Activated CD4-positive, alpha-beta T cell treated with anti-CD3 and anti-CD28 coated beads, Interleukin-2, amount 10 ng/mL, durations not matched to agents 7 days and 5 days (primary cell): ENCODE measurements at places on chromosomes 7 and 10. TPM values are rescaled to one million over a fixed set of nuclear protein-coding genes. Genes with fewer than 3 reads are reported as not detected.

Gene ACSM6
- total RNA-seq = not detected

Gene EPDR1
- total RNA-seq = 0.87 TPM

Gene LRRC4
- not detected for total RNA-seq

Gene DDX56
- total RNA-seq = 84.9 TPM

Gene VTI1A
- 41.5 TPM for total RNA-seq

Gene SPDYE11
- not detected for total RNA-seq

Gene GPR141
- not detected for total RNA-seq

Gene PTN
- total RNA-seq = not detected

- no peak for DNase-seq
- H3K36me3 ChIP-seq = no peaks in the 10 kb centered on the region
- no peaks in the 10 kb centered on the region for H3K27me3 ChIP-seq
- no peak overlapping the region for H3K4me3 ChIP-seq
- no peak overlapping the region for H3K27ac ChIP-seq
- H3K4me1 ChIP-seq = no peaks in the 10 kb centered on the region
These were observed 71.7 kb downstream of the PPP1R17 start for GRCh38 chr7:31758755-31759154.

DNA sequence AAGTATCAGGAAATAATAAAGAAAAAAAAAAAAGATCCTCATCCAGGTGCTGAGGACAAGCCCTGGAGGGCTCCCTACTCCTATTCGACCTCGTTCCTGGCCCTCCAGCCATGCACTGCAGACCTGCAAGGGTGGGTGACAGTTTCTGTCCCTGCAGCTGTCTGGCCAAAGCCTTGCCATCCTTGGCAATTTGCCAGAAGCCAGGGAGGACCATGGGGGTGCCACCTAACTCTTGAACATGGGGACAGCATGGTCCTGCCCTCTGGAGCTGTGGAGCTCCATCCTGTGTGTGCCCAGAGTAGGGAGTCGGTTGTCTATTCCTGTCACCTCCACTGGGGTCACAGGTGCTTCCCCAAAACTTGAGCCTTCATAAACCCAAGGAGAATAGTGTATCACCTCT lies 27.8 kb downstream of the DMBT1 start:
- no peaks in the 10 kb centered on the region for H3K27me3 ChIP-seq
- no peak overlapping the region for H3K27ac ChIP-seq
- no peak for DNase-seq
- H3K4me1 ChIP-seq = no peaks in the 10 kb centered on the region
- H3K36me3 ChIP-seq = no peaks in the 10 kb centered on the region

- peaks cover 13% of the 10 kb centered on the region for H3K4me1 ChIP-seq
- DNase-seq = no peak
- H3K4me3 ChIP-seq = no peak overlapping the region
- no peaks in the 10 kb centered on the region for H3K27me3 ChIP-seq
- no peak overlapping the region for H3K27ac ChIP-seq
These were observed 3.3 kb downstream of the AVPI1 start for GRCh38 chr10:97683556-97684367.

GRCh38 chr10:132249226-132249724 lies 58.5 kb downstream of the STK32C start:
- DNase-seq = no peak
- H3K27ac ChIP-seq = no peak overlapping the region
- H3K4me1 ChIP-seq = peaks cover 1% of the 10 kb centered on the region
- H3K27me3 ChIP-seq = no peaks in the 10 kb centered on the region
- H3K36me3 ChIP-seq = no peaks in the 10 kb centered on the region

- no peak overlapping the region for H3K27ac ChIP-seq
- H3K4me1 ChIP-seq = peaks cover 2% of the 10 kb centered on the region
- DNase-seq = no peak
- no peak overlapping the region for H3K4me3 ChIP-seq
These were observed 20.6 kb downstream of the IMPDH1 start for GRCh38 chr7:128389085-128389617.

DNA sequence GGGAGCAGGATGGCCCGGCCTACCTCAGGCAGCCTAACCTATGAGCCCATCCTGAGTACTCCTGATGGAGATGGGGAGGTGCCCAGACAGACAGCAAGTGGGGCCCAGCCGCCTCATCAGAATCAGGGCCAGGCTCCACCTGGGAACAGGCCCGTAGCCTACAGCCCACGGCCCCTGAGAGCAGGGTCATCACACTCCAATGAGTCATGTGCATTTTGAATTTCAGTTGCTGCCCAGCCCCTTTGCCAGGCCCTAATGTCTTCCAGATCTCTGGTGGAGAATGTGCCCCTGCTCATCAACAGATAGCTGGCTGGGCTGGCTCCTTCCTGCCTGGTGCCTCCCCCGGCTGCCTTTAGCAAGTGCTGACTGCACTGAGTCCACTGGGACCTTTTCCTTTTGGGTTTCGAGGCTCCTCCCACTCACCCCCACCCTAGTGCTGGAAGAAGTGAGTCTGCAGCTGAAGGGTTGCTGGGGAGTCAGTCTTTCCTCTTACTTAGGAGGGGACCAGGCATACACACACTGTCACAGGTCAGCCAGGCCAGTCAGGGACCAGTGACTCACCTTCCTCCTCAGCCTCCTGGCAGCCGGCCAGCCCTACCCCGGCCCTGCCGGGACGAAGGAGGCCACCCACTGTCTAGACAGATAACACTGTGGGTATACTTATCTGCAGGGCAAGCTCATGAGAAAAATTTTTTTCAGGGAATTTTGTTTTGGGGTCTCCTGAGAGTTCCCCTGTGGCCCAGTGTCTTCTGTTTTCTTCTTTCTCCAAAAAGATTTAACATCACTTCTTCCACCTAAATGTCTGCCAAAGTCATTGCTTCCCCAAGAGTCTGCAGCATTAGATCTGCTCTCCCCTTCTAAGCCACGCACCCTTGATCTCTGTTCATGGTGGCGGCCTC lies 9.1 kb upstream of the ASIC3 start:
- peak overlapping the region; percentile 69 for H3K27ac ChIP-seq
- H3K27me3 ChIP-seq = no peaks in the 10 kb centered on the region
- peaks cover 2% of the 10 kb centered on the region for H3K36me3 ChIP-seq
- H3K4me1 ChIP-seq = peaks cover 13% of the 10 kb centered on the region

DNA sequence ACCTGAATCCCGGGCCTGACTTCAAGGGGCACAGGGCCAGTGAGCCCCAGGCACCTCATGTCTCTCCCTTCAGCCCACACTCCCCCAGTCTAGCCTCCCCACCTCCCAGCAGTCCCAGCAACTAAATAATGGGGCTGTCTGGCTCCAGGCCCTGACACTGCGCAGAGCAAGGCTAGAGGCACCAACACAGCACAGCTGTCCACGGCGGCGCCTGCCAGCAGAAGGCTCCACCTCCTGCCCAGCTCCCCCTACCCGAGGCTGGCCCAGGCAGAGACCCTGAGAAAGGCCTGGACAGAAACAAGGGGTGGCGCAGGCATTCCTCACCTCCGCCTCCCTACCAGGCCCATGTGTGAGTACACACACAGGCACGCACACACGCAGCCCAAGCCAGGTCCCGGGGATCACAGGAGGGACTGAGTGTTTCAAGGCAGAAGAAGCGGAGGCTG lies 6.1 kb downstream of the KCNH2 start:
- H3K36me3 ChIP-seq = no peaks in the 10 kb centered on the region
- no peak for DNase-seq
- H3K4me1 ChIP-seq = peaks cover 32% of the 10 kb centered on the region
- H3K27ac ChIP-seq = no peak overlapping the region
- peaks cover 12% of the 10 kb centered on the region for H3K27me3 ChIP-seq

- H3K36me3 ChIP-seq = peaks cover 15% of the 10 kb centered on the region
- DNase-seq = no peak
- peaks cover 2% of the 10 kb centered on the region for H3K4me1 ChIP-seq
- H3K27ac ChIP-seq = no peak overlapping the region
- H3K4me3 ChIP-seq = no peak overlapping the region
These were observed 87.8 kb downstream of the LCOR start for GRCh38 chr10:96919785-96920430.

DNA sequence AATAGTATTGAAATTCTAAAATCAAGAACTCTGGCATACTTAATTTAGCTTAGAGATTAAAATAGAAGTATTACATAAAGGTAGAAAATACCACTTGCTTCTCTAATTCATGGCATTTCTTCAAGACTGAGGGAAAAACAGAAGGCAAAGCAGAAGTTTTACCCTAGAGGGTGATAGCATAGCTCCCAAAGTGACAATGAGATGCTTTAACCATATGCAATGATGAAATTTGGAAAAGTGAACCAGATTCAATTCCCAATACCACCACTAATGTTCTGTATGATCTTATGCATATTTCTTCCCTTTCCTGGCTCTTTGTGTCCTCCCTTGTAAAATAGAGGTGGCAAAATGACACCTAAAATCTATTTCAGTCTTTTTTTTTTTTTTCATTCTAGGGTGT lies 225.8 kb upstream of the PCLO start:
- H3K27me3 ChIP-seq = no peaks in the 10 kb centered on the region
- H3K4me1 ChIP-seq = no peaks in the 10 kb centered on the region
- DNase-seq = no peak
- no peaks in the 10 kb centered on the region for H3K36me3 ChIP-seq
- no peak overlapping the region for H3K27ac ChIP-seq

DNA sequence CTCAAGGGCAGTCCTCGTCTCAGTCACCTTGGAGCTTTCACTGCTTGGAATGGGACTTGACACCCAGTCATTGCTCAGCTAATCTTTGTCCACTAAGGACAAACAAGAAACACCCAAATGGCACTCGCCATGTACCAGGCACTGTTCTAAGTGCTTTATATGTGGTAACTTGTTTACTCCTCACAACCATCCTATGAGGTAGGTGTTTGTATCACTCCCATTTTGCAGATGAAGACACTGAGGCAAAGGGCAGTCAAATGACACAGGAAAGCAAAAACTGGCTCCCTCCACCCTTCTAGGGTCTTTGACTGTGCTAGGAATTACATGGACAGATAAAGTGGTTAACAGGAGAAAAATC lies 24.7 kb downstream of the DNAJB12 start:
- no peak overlapping the region for H3K4me3 ChIP-seq
- no peak for DNase-seq
- H3K27me3 ChIP-seq = no peaks in the 10 kb centered on the region
- H3K36me3 ChIP-seq = peaks cover 21% of the 10 kb centered on the region
- peaks cover 78% of the 10 kb centered on the region for H3K4me1 ChIP-seq

DNA sequence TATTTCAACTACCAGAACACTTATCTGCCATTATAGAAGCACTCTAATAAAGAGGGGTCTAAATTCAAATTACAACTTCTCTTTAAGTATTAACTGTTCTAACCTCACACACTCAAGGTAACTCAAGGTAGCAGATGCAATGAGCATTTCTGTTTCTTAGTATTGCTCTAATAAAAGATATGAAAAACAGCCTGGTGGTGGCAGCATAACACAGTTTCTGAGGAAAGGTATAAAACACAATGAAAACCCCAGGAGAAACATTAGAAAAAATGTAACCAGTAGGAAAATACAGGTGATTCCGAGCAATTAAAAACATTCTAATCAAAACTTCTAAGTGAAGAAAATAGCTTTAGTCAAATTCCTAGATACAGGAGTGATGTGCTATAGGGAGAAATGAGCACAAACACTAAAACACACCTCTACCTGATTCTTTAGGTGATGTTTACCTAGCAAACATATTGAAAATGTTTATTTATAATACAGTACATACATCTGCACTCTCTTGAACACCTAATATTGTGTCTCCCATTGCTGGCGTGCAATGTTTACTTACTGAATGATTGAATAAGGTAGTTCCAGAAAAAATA lies 3.5 kb downstream of the MKRN1 start:
- peak; percentile 71 for DNase-seq
- peak overlapping the region; percentile 47 for H3K27ac ChIP-seq
- H3K4me1 ChIP-seq = peaks cover 32% of the 10 kb centered on the region

- no peak for DNase-seq
- peaks cover 31% of the 10 kb centered on the region for H3K4me1 ChIP-seq
- peaks cover 20% of the 10 kb centered on the region for H3K36me3 ChIP-seq
- H3K4me3 ChIP-seq = peak overlapping the region; percentile 94
- H3K27ac ChIP-seq = no peak overlapping the region
These were observed 2.0 kb downstream of the NDUFB2 start for GRCh38 chr7:140698477-140698876.
